Naive thymus-derived CD8-positive, alpha-beta T cell (primary cell): ENCODE measurements at places on chromosomes 6 and 20. TPM values are rescaled to one million over a fixed set of nuclear protein-coding genes. Genes with fewer than 3 reads are reported as not detected.

The NRN1 gene
- not detected for total RNA-seq

The GTSF1L gene
- 0.73 TPM for total RNA-seq

DNA sequence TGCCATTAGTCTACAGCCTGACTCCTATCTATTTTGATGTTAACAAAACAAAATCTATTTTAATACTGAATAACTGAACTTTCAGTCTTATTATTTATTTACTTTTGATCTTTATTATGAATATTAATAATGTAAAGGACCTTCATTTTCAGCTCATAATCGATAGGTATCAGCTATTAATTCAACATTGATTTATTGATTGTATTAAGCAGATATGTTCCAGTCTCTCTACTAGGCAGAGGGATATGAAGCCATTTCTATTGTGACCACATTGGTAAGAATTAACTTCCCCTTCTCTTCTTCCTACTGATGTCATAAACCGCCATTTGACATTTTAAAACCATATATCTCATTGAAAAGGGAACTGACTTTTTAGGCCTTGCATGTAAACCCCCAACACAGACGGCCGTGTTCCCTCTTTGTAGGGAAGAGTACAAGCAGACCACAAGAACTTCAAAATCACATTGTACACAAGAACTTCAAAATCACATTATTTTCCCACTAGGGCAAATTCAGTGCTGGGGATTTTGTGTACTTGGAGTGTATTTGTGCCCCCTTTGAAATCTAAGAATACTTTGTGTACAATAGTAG lies 69.5 kb upstream of the FABP7 start:
- peaks cover 2% of the 10 kb centered on the region for H3K27me3 ChIP-seq
- H3K36me3 ChIP-seq: no peaks in the 10 kb centered on the region
- no peak overlapping the region for H3K27ac ChIP-seq
- no peaks in the 10 kb centered on the region for H3K4me1 ChIP-seq
- no peak for DNase-seq

GRCh38 chr6:156613996-156614395 lies 163.2 kb upstream of the ARID1B start:
- no peak overlapping the region for H3K4me3 ChIP-seq
- H3K27ac ChIP-seq: no peak overlapping the region
- DNase-seq: no peak
- peaks cover 2% of the 10 kb centered on the region for H3K27me3 ChIP-seq
- peaks cover 15% of the 10 kb centered on the region for H3K36me3 ChIP-seq
- H3K4me1 ChIP-seq: no peaks in the 10 kb centered on the region

The PPP1R3D gene
- total RNA-seq: 8.1 TPM

The PI16 gene
- total RNA-seq: 1.1 TPM

The BPIFB4 gene
- not detected for total RNA-seq

The FAM209B gene
- total RNA-seq: 5.2 TPM

The TXLNB gene
- total RNA-seq: 0.96 TPM

GRCh38 chr6:160812097-160812496 lies 110.1 kb downstream of the PLG start:
- H3K36me3 ChIP-seq: no peaks in the 10 kb centered on the region
- no peak overlapping the region for H3K27ac ChIP-seq
- no peaks in the 10 kb centered on the region for H3K4me1 ChIP-seq
- no peak for DNase-seq
- H3K4me3 ChIP-seq: no peak overlapping the region
- H3K27me3 ChIP-seq: peaks cover under 1% of the 10 kb centered on the region

DNA sequence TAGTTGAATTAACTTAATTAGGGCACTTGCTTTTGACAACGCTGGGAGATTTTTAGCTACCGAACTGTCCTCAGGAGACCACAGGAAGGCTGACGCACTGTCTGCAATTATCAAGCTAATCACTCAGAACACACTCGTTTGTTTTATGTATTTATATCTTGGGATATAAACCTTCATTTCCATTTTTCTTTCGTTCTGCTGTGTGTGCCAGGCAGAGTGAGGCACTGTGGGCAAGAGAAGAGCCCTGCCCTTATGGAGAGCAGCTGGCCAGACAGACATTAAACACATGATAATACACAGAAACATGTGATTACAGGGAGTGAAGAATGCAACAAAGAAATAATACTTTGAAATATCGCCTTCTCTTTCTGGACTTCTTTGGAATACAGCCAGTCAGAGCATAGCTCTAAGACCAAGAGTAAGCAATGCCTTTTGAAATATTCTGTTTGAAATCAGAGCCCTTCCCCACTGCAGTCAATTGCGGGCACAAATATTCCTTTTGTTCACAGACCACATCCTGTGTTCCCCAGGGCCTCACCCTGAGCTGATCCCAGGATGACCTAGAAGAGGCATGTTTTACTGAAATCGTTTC lies 96.8 kb downstream of the ANKRD60 start:
- no peak for DNase-seq
- H3K27ac ChIP-seq: no peak overlapping the region
- no peak overlapping the region for H3K4me3 ChIP-seq
- peaks cover 89% of the 10 kb centered on the region for H3K27me3 ChIP-seq
- H3K36me3 ChIP-seq: peaks cover 4% of the 10 kb centered on the region

DNA sequence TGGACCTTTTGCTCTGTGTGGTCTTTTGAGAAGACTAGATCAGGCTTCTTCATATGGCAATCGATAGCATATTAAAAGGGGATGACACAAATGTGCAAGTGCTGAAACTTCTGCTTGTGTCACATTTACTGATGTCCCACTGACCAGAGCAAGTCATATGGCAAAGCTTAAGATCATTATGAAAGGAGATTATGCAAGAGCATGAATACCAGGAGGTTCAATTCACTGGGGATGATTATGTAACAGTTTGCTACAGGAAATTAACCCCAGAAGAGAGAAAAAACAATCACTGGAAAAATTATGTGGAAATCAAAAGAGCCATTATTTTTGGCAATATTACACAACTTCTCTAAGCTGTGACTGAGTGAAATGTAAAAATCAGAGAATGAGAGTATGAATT lies 13.7 kb upstream of the PRDM13 start:
- DNase-seq: no peak
- no peak overlapping the region for H3K27ac ChIP-seq
- no peak overlapping the region for H3K4me3 ChIP-seq
- H3K27me3 ChIP-seq: peaks cover 46% of the 10 kb centered on the region

The PXMP4 gene
- 10.7 TPM for total RNA-seq

The HIVEP2 gene
- total RNA-seq: 84.8 TPM

The SIRPB1 gene
- total RNA-seq: 13.3 TPM

GRCh38 chr6:77633993-77634715 lies 18.7 kb upstream of the MEI4 start:
- no peak for DNase-seq
- no peaks in the 10 kb centered on the region for H3K36me3 ChIP-seq
- H3K27me3 ChIP-seq: no peaks in the 10 kb centered on the region
- no peak overlapping the region for H3K27ac ChIP-seq
- no peak overlapping the region for H3K4me3 ChIP-seq

DNA sequence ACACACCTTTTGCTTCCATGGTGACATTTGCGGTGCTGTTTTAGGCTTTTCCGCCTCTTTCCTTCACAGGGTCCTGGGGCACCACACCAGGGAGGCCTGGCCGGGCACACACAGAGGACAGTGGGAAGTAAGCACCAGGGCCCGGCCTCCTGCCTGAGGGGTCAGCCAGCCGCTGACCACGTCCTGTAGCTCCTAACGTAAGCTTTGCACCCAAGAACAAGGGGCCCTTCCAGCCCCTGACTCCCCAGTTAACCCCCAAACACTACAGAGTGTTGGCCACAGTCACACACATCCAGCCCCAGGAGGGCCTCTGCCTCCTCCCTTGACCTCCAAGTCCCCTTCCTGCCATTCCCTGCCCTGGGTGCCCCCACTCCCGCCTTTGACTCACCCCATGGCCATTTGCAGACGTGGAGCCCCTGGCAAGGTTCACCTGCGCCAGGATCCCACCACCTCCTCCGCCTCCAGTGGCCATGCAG lies 54.7 kb downstream of the YTHDF1 start:
- peaks cover 33% of the 10 kb centered on the region for H3K27me3 ChIP-seq
- no peak overlapping the region for H3K27ac ChIP-seq
- no peak for DNase-seq
- H3K4me1 ChIP-seq: no peaks in the 10 kb centered on the region

- H3K36me3 ChIP-seq: no peaks in the 10 kb centered on the region
- H3K27me3 ChIP-seq: peaks cover 5% of the 10 kb centered on the region
- H3K4me1 ChIP-seq: no peaks in the 10 kb centered on the region
- H3K4me3 ChIP-seq: no peak overlapping the region
Measured at GRCh38 chr6:105545947-105546731, 143.3 kb upstream of the PREP start.

The DSE gene
- total RNA-seq: 9.3 TPM

The TAAR6 gene
- not detected for total RNA-seq

GRCh38 chr6:147081076-147081609 lies 123.1 kb upstream of the STXBP5 start:
- no peak overlapping the region for H3K27ac ChIP-seq
- H3K27me3 ChIP-seq: no peaks in the 10 kb centered on the region
- no peak overlapping the region for H3K4me3 ChIP-seq
- DNase-seq: no peak
- peaks cover 4% of the 10 kb centered on the region for H3K4me1 ChIP-seq
- H3K36me3 ChIP-seq: peaks cover 5% of the 10 kb centered on the region

- H3K4me1 ChIP-seq: no peaks in the 10 kb centered on the region
- H3K4me3 ChIP-seq: no peak overlapping the region
- H3K27me3 ChIP-seq: no peaks in the 10 kb centered on the region
- no peaks in the 10 kb centered on the region for H3K36me3 ChIP-seq
- no peak overlapping the region for H3K27ac ChIP-seq
Measured at GRCh38 chr6:45843848-45844521, 171.7 kb downstream of the CLIC5 start.

- no peak overlapping the region for H3K4me3 ChIP-seq
- no peak overlapping the region for H3K27ac ChIP-seq
- no peaks in the 10 kb centered on the region for H3K27me3 ChIP-seq
- H3K4me1 ChIP-seq: no peaks in the 10 kb centered on the region
Measured at GRCh38 chr6:95848717-95849116, 167.1 kb upstream of the FUT9 start.

DNA sequence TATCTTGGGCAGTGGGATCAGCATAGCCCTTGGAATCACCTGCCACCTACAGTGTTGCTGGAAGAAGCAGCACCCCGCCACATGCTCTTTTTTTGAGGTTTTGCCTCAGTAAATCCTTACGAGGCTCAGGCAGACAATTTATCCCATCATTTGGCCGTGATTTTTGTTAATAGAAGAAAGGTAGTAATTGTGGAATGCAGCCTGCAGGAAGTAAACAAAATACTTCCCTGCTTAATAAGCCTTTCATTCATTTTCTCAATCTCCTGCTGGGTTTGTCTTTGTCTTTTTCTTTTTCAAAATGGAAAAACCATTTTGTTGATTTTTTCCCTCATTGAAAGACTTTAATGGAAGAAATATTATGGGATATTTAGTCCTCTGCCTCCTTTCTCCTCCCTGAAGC lies 93.7 kb upstream of the CD83 start:
- no peak for DNase-seq
- no peaks in the 10 kb centered on the region for H3K4me1 ChIP-seq
- peaks cover 6% of the 10 kb centered on the region for H3K27me3 ChIP-seq
- H3K36me3 ChIP-seq: no peaks in the 10 kb centered on the region
- H3K4me3 ChIP-seq: no peak overlapping the region
- no peak overlapping the region for H3K27ac ChIP-seq

The BLOC1S5 gene
- total RNA-seq: 23.5 TPM

DNA sequence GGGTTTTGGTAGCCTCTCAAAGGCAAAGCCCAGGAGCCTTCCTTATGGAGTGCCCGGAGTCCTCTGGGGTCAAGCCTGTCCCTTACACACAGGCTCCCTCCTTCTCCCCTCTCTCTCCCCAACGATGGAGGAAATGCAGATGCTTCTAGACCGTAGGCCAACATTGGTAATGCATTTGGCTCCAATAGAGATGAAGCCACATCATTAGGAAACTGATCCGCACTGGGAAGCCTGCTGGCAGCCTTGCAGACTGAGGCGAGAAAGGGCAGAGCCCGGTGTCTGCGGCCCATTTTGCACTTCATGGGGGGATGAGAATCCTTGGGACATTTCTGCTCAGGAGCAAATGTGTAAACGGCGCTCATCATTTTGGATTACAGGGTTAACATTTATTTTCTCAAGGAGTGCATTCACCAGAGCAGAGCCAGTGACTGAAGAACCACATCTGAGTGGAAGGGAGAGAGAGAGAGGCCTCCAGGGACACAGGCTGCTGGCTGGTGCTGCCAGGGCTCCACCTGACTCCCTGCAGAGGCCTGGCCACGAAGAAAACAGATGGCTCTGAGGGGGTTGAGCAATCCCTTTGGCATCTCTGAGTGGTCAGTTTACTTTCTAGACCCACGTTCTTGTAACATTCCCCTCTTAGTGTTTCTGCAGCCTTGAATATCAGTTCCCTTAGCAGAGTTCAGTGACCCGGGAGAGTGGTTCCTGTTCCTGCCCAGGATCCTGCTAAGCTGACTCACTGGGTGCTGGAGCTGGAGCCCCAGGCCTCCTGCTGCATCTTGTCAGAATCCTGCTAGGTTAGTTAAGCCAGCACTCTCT lies 4.4 kb upstream of the CST3 start:
- H3K36me3 ChIP-seq: no peaks in the 10 kb centered on the region
- peaks cover 10% of the 10 kb centered on the region for H3K4me1 ChIP-seq
- H3K27ac ChIP-seq: no peak overlapping the region
- peaks cover 4% of the 10 kb centered on the region for H3K27me3 ChIP-seq

DNA sequence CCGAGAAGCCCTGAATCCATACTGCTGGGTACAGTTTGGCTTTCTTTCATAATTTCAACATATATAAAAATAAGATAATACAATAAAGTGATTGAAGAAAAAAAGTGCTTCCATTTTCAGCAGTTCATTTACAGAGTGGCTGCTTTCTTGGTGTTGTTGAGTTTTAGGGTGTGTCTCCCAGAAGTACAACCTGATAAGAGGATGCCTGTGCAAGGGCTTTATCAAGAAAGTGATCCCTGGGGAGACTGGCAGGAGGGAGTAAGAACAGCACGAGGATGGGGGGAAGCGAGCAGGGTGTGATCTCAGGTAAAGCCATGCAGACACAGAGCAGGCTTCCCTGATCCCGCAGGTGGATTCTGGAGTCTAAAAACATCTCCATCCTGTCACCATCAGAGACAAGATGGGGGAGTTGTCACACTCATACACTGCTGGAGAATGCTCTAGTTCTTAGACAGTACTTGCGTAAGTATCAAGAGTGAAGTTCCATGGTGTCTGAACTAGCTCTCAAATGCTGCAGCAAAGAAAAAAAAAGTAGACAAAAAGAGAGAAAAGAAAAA lies 395.9 kb downstream of the CDH26 start:
- no peak overlapping the region for H3K27ac ChIP-seq
- H3K4me1 ChIP-seq: no peaks in the 10 kb centered on the region
- H3K4me3 ChIP-seq: no peak overlapping the region
- no peak for DNase-seq

- H3K27me3 ChIP-seq: no peaks in the 10 kb centered on the region
- H3K4me3 ChIP-seq: no peak overlapping the region
- H3K4me1 ChIP-seq: no peaks in the 10 kb centered on the region
- H3K36me3 ChIP-seq: peaks cover 5% of the 10 kb centered on the region
Measured at GRCh38 chr6:135310291-135310690, 129.2 kb downstream of the MYB start.

DNA sequence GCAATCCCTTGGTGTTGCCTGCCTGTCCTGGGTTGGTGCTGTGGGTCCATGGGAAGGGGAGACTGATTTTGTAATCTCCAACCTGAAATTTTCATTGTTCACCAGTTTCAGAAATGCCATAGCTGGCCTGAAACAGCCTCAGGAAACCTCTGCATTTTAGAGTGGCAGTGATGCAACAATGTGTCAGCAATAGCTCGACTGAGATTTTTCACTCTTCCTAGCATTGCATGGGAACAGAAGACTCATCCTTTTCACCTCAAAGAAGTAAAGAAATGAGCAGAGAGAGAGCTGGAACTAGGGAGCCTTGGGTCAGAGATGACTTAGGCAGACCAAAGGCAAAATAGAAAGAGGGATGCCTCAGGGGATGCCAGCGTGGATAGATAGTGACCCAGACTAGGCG lies 23.7 kb upstream of the TMEM14A start:
- H3K27me3 ChIP-seq: peaks cover 2% of the 10 kb centered on the region
- H3K36me3 ChIP-seq: peaks cover 2% of the 10 kb centered on the region
- no peak overlapping the region for H3K4me3 ChIP-seq
- H3K4me1 ChIP-seq: no peaks in the 10 kb centered on the region
- DNase-seq: no peak

The L3MBTL1 gene
- 27.2 TPM for total RNA-seq

The TMEM74B gene
- total RNA-seq: not detected
